ENCODE measurements at places on chromosomes 7 and 10. TPM values are rescaled to one million over a fixed set of nuclear protein-coding genes. Genes with fewer than 3 reads are reported as not detected.

Gene GCK
- polyA plus RNA-seq, result 0.60 TPM

DNA sequence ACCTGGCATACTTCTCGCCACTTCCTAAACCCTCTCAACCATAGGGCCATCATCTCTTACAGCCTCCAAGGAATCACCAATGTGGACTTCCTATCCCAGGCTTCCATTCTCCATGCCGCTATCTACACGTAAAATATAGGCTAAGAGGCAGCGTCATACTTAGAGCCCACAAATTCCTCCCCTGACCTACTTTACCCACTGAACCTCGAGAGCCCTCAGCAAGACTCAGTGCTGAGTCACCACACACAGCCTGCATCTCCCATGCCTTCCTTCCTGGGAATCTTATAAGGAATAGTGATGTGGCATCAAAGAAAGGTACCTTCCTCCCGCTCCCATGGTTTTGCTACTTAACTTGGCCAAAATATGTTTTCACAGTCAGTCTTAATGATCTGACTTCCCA is 435.6 kb upstream of the NFE2L3 start:
- DNase-seq, result no peak

DNA sequence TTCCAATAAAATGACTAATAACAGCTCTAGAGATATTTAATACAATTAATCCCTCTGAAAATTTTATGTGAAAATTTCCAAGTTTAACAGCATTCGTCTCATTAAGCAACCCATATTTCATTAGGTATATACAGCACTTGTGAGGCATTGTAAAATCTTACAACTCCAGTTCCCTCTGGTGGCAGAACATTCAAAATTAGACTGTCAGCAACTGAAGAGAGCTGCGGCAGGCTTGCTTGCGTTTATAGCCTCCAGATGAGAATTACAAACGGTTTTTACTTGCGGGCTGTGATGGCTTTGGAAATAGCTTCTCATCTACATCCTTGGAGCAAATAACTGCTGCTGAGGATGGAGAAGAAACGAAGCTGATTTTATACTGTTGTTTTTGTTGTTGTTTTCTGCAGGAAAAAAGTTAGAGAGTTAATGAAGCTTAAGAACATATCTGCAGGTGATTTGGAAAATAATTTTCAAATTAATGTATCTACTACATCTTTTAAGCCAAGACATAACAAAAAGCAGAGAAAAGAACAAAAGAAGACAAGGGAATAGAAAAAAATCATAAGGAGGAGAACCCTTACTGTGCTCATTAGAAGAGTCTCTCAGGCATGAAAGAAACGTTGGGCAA is 171.3 kb downstream of the MAGI2 start:
- no peak for DNase-seq

DNA sequence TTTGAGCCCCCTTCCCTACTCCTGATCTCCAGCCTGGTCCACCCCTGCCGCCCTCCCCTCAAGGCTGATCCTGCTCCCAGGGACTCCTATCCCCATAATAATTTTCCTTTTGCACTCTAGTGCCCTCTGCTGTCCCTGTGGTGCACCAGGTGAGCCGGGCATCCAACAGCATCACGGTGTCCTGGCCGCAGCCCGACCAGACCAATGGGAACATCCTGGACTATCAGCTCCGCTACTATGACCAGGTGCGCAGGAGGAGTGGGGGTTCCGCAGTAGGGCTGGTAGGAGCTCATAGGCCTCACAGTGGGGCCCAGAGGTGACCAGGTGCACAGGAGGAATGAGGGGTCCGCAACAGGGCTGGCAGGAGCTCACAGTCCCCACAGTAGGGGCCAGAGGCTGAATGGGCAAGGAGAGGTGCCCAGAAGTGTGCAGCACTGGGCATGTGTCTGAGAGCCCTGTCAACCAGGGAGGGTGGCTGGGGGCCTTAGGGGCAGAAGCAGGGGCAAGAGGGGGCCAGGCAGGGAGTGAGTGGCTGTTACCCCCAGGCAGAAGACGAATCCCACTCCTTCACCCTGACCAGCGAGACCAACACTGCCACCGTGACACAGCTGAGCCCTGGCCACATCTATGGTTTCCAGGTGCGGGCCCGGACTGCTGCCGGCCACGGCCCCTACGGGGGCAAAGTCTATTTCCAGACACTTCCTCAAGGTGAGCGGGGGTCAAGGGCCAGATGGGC is 11.7 kb downstream of the EPHB6 start:
- no peak for DNase-seq

DNA sequence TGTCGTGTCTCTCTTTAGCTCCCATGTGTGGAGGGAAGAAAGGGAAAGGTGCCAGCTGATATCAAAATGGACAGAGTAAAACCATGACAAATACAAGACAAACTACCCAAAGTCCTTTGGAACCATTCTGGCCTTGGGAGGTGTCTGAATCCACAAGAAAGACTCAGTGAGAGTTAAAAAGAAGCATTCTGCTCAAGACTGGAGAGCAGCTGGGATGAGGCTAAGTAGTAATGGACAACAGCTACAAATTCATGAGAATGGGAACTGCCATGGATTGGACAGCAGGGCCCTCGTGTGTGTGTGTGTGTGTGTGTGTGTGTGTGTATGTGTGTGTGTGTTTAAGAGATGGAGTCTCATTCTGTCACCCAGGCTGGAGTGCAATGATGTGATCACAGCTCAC is 39.6 kb upstream of the MYL10 start:
- no peak for DNase-seq

GRCh38 chr10:11448545-11449244 is 162.8 kb downstream of the USP6NL start:
- no peak for DNase-seq

DNA sequence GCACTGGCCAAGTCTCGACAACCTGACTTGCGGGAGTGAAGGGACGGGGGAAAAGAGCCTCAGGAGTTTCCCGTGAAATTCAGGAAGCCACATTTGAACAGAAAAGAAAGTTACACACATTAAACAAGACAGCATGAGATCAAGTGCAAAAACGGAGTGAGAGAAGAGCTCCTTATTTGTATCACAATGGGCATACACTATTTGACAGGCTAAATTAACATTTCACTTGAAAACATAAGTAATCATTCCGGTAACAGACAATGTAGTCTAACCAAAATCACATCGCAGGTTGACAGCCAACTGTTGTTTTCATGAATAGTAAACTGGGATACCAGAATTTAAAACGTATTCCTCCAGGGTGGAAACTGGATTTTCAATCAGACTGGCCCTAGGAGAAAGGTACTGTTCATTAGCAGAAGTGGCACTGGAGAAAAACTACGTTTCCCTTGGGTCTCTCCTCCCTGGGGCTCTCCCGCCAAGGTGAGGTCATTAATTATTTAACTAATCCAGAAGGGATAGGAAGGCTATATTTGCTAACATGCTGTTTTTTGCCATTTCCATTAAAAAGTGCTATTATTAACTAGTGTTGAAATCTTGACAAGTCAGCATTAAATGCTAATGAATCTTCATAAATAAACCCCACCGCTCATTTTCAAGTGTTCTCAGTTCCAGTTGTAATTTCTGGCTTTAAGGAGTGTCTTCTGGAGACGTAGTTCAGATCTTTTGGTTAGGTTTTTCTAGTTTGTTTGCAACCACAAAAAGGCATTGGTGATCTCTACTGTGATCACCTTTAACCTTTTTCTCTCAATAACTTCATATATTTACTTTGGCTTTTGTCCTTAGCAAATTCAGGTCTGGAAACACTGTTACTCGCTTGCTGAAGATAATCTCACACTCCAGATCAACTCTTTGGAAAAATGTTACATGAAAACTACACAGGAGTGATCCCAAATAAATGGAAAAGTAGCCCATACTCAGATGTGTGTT is 25.1 kb downstream of the RHEB start:
- DNase-seq, result no peak

- no peak for DNase-seq
These were observed 319.2 kb upstream of the COBL start for GRCh38 chr7:51635775-51636174.

GRCh38 chr7:92714767-92715166 is 121.6 kb downstream of the CDK6 start:
- no peak for DNase-seq

- DNase-seq, result no peak
These were observed 1.3 kb downstream of the INSYN2A start for GRCh38 chr10:127195041-127195506.

DNA sequence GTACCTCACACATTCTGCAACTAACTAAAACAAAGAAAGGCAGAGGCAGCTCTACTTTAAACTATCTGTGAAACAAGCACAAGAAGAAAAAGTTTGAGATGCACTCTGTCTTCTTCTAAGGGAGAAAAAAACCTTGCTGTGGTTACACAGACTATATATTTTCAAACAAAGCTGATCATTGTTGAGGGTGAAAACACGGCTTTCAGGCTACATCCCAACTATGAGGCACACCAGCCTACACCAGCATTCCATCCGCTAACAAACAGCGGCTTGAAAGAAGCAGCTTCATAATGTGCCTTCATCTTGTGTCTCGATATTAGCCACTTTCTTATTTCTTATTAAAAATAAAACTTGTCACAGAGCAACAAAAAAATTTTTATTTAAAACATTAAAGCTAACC is 79.1 kb downstream of the USP6NL start:
- no peak for DNase-seq

DNA sequence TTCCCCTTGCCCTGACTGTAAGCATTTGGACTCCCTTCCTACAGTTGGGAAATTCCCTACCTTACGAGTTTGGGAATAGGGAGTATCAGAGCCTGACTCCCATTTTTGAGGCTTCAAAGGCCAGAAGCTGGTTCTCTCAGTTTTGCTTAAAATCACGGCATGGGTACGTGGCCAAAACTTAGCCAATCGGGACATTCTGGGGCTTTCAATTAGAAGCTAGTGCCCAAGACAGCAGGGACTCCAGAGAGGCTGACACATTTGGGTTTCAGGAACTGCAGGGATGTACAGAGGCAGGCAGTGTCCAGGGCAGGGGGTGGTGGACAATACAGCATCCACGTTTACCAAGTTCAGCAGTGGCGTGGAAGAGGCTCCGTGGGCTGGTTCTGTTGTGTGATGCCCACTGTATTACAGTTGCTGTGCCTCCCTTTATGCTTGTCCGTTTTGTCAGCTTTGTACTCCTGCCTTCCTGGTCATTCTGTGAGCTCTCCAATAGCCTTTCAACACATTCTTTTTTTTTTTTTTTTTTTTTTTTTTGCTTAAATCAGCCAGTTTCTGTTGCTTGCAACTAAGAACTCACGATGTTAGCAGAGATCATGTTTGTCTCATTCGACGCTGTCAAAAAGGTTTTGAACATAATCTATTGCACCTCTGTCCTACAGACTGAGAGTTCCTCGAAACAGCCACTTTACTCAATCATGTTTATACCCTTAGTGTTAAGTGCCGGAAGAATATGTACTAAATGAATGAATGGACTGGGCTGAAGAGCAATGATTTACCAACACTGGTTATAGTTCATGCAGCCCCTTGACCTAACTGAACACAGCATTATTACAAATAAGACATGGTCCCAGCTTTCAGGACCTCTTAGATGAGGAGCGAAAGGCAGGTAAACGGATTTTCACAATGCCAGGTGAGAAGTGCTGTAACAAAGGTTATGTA is 1.1 kb downstream of the GGCT start:
- no peak for DNase-seq

DNA sequence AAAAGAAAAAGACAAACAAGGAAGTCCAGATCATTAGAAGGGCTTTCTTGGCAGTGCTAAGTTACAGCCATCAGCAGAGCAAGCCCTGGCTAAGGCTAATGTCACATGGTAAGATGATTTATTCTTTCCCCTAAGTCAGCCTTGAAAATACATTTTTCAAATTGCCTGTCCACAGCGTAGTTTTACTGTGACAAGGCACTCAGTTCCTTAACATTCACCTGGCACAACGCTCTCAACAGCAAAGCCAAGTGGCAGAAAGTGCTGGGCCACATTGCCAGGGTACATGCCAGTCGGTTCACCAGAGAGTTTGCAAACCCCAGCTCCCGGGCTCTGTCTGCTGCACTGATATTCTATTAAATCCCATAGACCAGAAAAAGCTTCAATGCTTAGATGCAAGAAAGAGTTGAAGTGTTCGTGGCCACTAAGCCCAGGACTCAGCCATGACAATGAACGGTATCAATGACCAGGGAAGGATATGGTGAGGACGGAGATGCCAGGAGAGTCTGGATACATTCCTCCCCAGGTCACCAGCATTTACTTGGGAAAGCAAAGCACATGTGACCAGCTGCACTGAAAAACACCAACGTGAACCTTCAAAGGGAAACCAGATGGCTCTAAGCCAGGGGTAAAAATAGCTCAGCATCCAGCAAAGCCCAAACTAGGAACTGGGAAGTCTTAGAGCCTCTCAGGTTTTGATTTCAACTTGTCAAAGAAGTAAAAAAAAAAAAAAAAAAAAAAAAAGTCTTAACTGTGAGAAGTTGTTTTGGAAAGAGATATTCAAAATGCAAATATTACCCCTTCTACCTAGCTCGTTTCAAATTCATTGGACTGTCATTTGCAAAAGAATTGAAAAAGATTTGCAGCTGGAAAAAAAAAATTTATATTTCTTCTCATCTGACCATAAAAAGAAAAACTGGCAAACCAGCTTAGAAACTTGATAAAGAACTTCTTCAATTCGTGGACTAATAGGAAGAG is 23.9 kb upstream of the MPP7 start:
- DNase-seq, result peak; percentile 88

- no peak for DNase-seq
These were observed 44.9 kb downstream of the IL6 start for GRCh38 chr7:22771872-22772228.

DNA sequence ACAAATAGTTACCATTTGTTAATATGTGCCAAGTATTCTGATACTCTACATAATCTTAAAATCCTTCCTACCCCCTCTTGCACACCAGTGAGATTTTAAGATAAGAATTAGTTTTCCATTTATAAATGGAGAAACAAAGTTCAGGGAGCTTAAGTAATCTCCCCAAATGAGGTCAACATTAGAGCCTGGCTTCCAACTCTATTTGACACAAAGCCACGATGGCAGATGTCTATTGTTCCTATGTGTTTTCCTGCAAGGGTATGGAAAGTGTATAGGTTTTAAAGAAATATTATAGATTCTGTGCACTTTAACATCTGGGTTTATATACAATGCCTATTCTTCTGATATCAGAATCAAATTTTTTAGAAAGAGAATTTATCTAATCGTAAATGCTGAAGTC is 143.9 kb upstream of the SEMA3C start:
- no peak for DNase-seq

Gene EN2
- polyA plus RNA-seq, result not detected

DNA sequence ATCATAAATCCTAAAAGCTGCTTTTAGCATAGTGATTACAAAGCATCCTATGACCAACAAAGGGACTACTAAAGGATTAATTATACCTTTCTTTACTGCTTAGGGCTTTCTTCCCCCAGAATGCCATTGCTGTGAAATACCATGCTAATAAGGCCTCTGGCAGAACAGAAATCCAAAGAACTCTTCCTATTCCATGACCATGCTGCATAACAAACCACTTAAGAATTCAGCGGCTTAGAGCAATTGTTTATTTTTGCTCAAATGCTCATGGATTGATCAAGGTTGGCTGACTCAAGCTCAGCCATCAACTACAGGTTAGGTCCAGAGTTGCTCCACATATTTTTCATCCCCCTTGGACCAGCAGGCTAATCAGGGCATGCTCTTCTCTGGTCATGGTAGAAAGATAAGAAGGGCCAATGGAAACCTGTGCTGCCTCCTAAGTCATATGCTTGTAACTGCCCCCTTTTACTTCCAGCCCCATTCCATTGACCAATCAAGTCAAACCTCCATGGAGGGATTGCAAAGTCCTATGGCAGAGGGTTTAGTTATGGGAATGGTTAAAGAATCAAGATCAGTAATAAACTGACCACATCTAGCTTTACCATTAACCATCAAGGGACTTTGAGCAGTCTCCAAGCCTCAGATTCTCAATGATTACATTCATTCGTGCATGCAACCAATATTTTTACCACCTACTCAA is 244.4 kb upstream of the FZD1 start:
- DNase-seq, result no peak

Gene HOXA10
- 22.2 TPM for polyA plus RNA-seq

- no peak for DNase-seq
These were observed 51.8 kb upstream of the CHST3 start for GRCh38 chr10:71912431-71912830.

Data from sigmoid colon (tissue), 7 donors.